Tongue (tissue), 3 donors: ENCODE measurements at places on chromosomes 7 and 10.

DNA sequence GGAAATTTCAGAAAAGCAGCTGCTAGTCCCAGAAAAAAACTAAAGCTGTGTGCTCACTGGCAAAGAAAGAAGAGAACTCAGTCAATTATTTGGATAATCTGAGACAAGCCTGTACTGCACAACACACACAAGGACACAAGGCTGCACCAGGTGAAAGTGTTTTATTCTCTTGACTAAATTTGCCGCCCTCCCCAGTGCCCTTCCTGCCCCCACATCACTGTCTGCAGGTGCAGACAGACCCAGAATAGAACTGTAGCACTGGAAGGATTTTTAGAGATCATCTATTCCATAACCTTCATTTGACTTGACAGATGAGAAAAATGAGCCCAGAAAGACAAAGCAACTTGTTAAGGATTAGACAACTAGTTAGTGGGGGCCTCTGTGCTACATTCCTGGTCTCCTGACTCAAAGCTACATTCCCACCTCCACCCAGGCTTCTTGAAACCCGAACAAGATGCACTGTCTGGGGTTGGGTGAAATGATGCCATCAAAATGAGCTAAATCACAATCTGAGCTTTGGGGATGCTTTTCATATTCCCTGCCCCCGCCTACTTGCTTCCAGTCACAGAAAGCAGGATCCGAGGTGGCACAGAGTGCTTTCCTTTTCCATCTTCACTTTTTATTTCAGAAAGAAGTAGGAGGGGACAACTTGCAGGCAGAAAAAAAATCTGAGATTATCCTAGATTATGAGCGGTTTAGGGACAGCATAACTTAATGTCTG lies 5.2 kb upstream of the VAX1 start:
- no peak for DNase-seq

DNA sequence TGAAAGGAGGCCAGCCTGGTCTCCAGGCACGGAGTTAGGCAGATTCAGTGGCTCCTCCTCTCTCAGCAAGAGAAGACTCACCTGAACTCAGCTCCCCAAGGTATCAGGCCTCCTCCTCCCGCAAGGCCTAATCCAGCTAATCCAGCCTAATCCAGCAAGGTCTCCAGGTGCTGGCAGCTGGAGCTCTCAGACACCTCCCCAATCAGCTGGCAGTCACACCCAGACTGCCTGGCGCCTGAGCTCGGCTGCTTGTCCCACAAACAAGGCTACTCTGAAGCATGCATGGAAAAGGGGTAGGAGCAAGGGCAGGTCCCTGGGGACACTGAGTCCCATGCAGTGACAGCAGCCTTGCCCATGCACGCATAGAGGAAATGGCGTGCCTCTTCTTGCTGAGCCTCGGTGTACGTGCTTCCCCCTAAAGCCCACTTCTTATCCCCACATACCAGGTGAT lies 3.3 kb upstream of the OPN4 start:
- no peak for DNase-seq

GRCh38 chr7:133646472-133647315 lies 393.8 kb downstream of the EXOC4 start:
- no peak for DNase-seq

DNA sequence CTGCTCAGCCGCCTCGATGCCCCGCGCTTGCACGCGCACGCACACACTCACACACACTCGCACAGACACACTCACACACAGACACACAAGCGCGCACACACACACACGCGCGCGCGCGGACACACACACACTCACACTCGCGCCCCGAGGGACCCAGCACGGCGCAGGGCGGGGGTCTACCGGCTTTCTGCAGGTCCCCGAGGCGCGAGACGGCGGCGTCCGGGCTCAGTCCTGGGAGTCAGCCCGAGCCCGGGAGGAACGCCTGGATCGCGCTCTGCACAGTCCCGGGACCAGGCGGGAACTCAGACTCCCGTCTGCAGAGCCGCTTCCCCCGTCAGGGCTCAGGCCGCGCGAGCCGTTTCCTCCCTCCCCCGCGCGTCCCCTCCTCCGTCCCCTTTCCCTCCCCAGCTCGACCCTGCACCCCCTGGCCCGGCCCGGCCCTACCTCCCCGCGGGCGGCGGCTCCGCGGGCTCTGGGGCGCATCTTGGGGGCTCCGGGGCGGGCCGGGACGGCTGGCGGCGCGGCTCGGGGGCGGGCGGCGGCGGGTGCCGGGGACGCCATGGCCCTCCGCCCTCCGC lies 464 bp downstream of the DENND2A start:
- DNase-seq, result peak; percentile 65

- DNase-seq, result peak; percentile 63
Observed at GRCh38 chr7:28626624-28627262, 214.4 kb downstream of the CREB5 start.
